AG08396 (cell line): ENCODE measurements at places on chromosomes 6 and 20.

GRCh38 chr6:142906945-142907470, 38.0 kb downstream of the HIVEP2 start:
- no peak for DNase-seq

DNA sequence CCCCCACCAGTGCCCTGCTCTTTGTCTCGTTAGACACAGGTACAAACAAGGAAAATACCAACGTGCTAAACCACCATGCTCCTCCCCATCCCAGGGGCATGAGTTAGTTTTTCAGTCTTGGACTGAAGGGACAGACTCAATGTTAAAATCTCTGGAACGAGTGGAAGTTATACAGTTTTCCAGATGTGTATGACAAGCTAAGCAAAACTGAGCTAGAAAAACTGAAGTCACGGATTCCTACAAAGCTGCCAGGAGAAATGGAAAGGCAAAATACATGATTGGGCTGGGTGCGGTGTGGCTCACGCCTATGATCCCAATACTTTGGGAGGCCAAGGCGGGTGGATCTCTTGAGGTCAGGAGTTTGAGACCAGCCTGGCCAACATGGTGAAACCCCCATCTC, 34.3 kb upstream of the QKI start:
- no peak for DNase-seq

DNA sequence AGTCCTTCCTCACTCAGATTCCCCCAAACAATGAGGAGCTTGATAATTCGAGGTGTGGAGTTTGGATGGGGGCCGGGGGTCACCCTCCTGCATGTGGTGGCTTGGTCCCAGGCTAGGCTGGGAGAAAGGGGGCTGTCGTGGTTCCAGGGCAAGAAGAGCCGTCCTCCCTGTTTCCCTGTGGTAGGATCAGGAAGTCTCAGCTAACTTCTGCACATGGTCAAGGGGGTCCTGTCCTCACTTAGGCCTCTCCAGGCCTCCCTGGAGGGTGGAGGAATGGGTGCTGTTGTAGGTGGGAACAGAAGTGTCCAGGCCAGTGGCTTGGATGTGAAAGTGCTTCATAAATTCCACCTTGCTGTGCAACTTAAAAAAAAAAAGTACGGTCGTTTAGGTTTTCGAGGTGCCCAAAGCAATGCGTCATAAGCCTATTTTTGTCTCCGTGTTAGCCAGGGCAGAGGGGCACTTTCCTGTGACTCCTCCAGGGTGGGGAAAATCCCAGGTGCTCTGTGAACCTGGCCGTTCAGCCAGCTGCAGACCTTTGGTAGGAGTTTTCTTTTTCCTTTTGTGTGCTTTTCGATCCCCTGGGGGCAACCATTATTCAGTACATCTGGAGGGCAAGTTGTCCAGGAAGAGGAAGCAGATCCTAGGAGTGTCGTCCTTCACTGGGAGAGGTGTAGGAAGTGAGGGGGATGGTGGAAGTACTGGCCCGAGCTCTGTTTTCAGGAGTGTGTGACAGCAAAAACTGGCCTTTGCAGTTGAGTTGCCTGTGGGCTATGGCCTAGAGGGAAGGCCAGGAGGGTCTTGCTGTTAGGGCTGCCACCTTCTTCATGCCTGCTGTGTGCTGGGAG, 9.6 kb downstream of the IGF2R start:
- DNase-seq, result no peak

- no peak for DNase-seq
These were observed 292.6 kb downstream of the UBE3D start for GRCh38 chr6:82772851-82773717.

DNA sequence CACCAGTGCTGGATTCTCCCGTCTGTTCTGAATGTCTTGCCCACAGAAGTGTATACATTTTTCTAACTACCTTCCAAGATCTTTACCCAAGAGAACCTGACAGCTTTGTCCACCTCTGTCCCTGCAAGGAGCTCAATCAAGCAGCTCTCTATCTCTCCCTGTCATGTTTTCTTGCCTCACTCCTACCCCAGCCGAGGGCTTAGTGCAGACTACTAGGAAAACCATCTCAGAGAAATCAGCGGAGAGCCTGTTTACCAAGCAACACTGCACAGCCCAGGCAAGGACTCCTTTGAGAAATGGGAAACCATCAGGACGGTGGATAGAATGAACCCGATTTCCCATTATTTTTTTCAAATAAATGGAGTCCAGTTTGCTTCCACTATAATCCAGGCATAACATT, 250.7 kb upstream of the JARID2 start:
- DNase-seq, result no peak

GRCh38 chr20:58523072-58523970, 8.1 kb upstream of the APCDD1L start:
- no peak for DNase-seq

DNA sequence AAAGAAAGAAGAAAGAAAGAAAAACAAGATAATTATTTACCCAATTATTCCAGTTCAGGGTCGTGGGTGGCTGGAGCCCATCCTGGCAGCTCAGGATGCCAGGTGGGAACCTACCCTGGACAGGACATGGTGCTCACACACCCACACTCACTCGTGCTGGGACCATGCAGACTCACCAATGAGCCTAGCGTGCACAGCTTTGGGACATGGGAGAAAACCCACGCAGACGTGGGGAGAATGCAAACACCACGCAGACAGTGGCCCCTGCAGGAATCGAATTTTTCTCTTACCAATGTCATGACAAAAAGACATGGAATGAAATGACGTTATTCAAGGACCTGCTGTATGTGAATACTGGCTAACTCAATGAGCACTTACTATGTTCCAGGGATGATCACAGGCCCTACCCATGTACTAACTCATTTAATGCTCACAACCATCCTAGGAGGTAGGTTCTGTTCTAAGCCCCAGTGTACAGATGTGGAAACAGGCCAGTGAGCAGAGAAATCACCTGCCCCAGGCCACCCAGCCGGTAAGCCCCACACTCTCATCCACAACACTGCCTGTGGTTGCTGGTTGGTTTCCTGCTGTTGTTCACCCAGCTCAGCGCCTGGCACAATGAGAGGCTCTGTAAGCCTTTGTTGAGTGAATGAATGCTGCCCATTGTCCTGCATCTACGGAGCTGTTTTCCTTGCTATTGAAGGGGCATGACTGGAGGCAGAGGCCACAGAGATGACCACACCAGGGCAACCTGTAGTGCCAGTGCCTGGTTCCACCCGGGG, 6.8 kb upstream of the PI16 start:
- peak; percentile 3 for DNase-seq
